Bronchial epithelial cell (primary cell): ENCODE measurements at places on chromosomes 6 and 20.

- DNase-seq: no peak
Observed at GRCh38 chr6:15359335-15359862, 113.5 kb downstream of the JARID2 start.

GRCh38 chr6:136947037-136947436 is 24.9 kb downstream of the SLC35D3 start:
- DNase-seq: no peak

DNA sequence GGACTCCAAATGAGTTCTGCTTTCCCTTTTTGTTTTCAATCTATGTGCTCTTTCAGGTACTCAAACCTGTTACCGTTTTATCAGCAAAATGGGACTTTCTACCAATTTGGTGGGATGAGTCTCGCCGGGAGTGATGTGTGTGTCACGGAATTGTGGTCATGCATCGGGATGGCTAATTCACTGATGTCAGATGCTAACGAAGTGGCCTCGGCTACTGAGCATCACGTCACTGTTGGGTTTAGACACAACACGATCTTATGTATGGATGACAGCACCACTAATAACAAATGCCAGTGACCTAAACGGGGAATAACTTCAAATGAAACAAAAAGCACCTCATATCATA is 1.6 kb upstream of the PCK1 start:
- DNase-seq: no peak

DNA sequence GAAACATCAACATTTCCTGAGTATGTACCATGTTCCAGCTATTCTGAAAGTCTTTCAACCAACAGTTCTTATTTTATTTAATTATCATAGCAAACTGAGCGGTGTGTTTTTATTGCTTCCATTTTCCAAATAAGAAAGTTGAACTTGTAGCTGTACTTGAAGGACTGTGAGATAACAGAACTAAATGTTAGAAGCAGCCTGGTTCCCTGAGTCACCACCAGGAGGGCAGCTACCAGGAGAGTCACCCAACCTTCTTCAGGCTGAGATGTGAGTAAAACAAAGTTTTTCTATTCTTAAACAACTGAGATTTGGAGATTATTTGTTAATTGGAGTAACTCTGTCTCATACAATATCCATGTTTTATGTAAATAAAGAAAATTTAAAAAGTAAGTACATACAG is 403.4 kb downstream of the PKHD1 start:
- DNase-seq: no peak

DNA sequence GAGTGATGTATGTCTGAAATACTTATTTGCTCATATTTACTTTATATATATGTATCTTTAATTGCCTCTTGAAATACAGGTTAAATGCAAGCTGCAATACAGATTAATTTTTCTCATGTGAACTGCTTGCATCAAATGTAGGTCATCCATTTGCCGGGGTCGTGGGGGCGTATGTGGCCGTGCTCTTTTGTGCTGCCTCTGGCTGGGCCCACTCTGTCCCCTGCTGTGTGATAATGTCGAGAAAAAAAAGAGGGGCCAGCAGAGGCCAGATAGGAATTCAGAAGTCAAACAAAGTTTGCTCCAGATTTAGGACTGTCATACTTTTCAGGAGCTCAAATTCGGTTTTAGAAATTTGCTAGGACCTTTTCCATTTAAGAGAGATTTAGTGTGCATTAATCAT is 459.6 kb upstream of the SOX4 start:
- DNase-seq: no peak

DNA sequence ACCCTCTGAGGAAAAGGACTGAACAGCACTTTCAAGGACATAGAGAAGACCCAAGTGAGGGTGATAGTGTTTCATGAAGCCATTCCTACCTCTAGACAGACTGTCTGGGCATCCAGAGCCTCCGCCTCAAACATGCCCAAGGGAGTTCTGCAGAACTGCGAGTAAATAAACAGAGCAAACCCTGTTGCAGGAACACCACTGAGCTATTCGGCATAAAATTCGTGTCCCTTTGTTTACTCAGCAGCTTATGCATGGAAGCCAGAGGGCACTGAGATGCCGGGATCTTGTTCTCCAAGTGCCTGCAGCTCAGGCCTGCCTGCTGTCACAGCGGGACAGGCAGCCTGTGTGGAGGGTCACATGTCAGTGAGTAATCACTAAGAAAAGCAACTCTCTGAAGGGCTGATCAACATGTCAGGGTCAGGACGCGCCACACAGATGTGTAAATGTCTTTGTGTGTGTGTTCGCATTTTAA is 164.9 kb upstream of the HEY2 start:
- DNase-seq: peak; percentile 79

GRCh38 chr20:47610247-47610944 is 108.7 kb downstream of the NCOA3 start:
- DNase-seq: peak; percentile 83

DNA sequence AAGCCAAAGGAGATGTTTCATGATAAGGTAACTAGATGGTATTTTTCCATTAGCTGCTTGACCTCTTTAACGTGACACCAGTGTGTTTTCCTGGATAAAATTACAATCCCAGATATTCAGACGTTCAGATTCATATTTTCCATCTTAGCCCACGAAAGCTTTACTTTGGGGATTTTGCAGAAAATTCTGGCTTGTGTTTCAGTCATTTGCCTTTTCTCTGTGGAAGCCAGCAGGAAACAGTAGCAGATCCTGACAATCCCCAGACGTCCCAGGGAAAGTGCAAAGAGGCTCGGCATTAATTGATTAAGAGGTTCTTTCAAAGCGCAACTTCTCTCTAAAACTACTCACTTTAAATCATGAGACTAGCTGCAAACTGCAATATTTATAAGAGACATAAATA is 243.6 kb downstream of the UST start:
- no peak for DNase-seq

- DNase-seq: peak; percentile 36
Observed at GRCh38 chr20:58117944-58118343, 110.5 kb downstream of the ANKRD60 start.

DNA sequence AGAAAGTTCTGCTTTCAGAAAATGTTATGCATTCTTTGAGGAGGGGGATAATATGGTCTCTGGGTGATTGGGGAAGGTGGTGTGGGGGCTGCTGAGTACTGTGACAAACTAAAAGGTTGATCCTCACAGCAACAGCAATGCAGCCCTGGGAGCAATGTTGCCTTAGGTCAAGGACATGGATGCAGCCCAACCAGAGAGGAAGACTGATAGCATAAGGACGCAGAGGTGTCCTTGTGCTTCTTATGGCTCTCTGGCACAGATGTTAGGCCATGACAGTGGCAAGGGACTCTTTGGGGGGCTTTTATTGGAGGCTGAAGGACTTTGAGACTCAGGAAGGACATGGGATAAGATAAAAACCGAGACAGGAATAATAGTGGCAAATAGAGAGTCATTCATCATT is 186.2 kb upstream of the PHACTR1 start:
- DNase-seq: no peak

- DNase-seq: no peak
Observed at GRCh38 chr20:53974785-53975555, 95.4 kb downstream of the BCAS1 start.

DNA sequence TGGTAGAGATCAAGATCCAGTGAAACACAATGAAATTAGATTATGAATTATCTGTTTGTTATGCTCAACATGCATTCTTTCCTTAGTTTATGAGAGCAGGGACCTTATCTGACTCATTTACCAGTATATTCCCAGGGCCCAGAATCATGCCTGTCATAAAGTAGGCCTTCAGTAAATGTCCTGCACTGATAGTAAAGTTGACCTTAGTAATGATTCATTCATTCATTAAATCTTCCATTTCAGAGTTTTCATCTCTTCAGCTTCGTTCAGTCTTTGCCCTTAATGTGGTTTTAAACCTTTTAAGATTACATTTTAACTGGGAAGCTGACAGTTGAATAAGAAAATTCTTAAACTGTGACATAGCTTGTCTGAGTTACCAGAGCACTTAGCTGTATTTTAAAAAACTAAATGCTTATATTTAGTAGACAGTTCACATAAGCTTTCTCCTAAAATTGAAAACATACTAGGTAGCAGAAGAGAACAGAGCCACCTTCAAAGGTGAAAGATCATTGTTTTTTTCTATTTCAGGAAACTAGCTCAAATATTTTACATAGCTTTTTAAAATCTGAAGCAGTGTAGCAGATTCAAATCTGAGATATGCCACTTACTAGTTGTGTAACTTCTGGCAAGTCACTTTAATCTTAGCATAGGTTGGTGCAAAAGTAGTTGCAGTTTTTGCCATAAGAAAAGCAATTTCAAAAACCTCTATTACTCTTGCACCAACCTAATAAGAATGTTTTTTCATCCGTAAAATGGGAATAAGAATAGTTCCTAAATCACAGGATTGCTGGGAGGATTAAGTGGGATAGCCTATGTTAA is 41.4 kb downstream of the MCM8 start:
- no peak for DNase-seq

GRCh38 chr20:56002908-56003800 is 2.2 kb downstream of the CBLN4 start:
- no peak for DNase-seq

DNA sequence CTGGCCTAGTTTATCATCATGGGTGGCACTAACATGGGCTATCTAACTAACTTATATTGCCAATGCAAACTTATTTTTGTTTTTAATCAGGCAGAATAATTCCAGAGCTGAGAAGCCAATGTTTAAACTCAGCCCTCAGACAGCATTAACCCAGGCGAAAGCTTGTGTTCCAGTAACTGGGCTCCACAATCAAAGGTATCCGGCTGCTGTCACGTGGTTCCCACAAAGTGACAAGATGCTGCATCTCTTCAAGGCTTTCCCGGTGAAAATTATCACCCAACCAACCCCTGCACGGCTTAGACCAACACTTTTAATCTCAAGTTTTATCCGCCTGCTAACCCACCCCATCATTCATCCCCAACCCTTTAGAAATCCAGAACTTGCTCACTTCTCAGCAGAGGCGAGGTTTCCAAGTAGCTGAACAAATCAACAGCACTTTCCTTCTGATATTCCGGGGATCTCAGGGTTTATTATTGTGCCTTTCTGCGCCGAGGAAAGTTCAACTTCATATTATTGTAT is 885 bp downstream of the MTCL3 start:
- no peak for DNase-seq

GRCh38 chr6:63790334-63790733 is 154.7 kb downstream of the PHF3 start:
- no peak for DNase-seq

DNA sequence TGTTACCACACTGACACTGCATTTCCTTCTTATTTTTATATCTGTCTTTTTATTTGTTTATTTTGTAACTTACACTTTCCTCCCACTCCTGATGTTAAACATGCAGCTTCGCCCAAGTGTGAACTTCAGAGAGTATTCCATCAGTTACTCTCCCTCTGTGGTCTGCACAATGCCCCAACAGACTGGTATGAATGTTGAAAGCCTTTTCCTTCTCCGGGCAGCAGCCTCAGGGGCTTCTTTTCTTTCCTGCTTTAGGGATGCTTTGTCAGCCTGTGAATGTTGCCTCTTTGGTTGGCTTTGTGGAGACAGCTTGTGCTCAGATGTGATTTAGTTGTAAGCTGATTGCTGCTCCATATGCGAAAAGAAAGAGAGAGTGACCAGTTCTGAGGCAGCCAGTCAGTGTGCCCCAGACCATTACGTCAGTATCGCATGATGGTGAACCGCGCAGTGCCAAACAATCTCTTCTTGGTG is 44.0 kb downstream of the SMPDL3A start:
- no peak for DNase-seq

DNA sequence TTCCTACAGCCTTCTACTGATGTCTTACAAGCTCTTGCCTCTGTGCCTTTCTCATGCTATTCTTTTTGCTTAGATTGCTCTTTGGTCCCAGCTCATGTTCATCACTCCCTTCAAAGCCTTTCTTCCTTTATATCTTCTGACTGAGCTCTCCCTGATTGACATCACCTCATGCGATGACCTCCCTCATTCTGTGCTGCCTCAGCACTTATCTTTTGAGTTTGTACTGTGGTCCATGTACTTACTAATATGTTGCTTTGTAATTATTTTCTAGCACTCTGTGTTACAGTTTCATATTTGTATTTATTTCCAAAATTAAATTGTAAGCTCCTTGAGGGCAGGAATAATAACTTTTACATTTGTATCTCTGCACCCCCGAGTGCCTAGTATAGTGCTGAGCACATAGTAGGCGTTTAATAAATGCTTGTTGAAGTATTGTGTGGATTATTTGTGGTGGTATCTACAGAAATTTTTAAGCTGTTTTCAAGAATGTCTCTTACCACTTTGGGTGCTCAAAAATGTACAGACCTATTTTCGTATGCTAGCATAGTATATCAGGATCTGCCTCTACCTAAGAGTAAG is 17.4 kb downstream of the ZKSCAN8 start:
- DNase-seq: no peak
